ENCODE measurements at places on chromosomes 3 and 15.

DNA sequence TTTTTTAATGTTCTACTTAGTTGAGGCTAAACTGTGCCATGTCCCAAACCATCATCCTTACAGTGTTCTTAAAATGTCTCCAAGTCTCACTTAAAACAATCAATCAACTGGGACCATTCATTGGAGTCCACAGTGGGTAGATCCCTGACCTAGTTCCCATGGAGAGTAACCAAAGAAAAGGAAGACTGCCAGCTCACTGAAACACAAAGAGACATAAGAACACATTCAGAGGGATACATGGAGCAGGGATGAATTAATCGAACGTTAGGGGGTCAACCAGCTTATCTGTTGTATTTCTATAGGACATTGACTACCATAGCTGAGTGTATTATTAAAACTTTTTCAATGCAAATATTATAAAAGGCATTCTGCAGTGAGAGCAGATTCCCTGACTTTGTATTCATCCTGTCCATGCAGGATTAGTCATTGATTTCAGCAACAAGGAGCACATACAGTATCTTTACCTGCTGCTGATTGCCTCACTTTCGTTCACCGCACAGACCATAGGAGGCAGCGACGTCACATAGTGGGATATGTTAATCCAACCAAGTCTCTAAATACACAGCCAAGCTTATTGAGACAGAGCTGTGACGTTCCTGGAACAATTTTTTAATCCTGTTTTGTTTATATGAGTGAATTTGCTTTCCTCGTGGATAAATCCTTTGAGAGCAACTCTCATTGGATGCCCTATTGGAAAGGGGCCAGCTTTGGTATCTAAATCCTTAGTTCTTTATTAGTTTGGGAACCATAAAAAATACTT is 364.9 kb upstream of the RBMS3 start:
- DNase-seq: peak; percentile 82

DNA sequence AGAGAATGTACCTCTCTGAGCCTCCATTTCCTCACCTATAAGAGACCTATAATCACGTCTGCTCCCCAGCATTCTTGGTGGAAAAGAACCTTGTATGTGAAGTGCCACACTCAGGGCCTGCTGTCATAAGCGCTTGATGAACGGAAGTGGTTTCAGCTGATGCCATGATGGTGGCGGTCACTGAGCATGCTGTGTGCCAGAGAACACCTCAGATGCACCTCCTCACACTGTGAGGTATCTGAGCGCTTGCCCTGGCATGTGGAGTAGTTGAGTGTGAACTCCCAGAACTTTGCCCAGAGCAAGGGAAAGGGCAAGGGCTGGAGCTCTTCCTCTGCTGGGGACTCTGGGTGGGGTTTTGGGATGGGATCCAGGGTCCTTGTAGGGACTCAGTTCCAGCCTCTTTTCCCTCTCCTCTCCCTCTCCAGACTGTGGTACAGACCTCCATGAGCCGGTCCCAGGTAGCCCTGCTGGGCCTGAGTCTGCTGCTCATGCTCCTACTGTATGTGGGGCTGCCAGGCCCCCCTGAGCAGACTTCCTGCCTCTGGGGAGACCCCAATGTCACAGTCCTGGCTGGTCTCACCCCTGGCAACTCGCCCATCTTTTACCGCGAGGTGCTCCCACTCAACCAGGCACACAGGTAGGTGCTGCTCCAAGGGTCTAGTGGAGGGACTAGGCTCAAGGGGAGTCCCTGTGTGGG is 2.7 kb downstream of the ABHD14A start:
- no peak for DNase-seq

DNA sequence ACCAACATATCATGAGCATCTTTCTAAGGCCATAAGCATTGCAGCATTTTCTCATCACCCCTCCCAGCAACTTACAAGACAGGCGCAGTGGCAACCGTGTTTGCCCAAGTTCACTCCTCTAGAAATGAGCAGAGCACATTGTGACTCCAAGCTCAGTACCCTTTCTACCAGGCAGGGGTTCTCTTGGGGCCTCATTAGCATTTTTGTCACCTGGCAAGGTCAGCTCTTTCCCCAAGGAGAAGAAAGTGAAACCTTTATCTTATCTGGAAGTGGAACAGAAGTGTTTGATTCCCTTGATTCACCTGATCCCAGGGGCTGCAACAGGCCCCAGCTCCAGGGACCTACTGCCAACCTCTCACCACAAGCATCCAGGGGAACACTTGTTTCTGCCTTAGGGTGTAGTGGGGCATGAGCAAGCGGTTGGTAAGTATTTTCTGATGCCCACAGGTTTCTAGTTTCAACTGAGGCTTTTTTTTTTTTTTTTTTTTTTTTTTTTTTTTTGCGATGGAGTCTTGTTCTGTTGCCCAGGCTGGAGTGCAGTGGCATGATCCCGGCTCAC is 44.0 kb upstream of the HERC1 start:
- DNase-seq: no peak

DNA sequence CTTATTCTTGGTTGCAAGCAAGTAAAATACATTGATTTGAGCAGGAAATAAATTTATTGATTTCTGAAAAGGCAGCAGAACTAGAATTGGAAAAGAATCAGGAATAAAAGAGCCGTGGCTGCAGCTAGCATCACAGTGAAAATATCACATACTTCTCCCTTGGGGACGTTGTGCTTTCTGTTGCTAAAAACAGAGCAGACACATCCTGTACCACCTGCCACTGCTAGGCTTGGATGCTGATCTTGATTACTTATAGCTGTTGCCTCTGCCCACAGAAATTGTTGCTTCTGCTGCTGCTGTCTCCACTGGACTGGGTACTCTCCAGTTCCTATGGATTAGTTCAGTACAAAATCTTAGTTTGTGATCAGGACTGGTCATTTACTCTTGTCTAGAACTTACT is 283.8 kb downstream of the C3orf38 start:
- DNase-seq: no peak

- no peak for DNase-seq
Observed at GRCh38 chr3:104362319-104362718, 1004.4 kb upstream of the ALCAM start.

DNA sequence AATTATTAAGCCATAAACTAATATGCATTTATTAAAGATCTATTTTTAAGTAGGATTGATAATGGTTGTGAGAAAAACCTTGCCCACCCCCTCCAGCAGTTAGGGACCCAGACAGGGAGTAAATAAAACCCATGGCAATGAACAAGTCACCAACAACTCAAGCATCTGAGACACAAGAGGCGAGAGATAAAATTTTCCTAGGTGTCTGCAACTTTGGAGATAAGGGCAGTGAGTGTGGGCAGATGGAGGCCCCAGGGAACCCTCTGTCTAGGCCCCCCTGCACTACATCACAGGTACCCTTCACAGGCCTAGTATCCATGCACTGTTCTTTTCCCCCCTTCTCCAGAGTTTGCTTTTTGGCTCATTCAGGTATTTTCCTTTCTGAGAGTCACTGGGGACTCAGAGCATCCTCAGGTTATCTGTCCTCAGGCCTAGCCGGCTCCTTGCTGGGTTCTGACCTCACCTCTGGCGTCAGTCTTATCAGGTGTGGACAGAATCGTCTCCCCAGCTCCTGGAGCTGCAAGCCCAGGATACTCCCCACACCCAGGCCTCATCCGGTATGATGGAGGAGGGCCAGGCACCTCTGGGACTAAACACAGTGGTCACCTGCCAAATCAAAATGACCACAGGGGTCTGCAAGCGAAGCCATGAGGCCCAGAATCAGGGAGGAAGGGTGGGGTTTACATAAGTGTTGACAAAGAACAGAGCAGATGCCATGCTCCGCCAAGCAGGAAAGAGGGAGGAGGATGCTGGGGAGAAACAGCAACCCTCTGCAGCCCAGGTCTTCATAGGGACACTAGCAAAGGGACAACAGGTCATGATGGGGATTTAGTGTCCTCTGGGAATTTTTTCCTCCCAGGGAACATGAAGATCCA is 50.4 kb downstream of the CCNL1 start:
- peak; percentile 57 for DNase-seq

DNA sequence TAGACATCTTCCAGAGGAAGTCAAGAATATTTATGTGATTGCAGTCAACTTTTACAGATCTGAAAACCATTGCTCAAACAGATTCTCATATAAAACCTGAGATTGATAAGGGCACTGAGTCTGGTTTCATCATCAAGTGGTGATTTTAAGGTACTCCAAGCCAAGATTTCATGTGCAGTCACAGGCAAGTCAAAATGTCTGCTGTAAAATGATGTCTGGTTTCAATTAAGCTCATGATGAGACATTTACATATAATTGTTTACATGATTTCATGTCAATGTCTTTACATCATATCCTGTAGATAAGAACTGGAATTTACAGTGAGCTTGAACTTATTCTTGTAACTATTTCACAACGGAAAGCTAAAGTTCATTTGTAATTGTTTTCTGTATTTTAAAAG is 1215.5 kb downstream of the ROBO2 start:
- peak; percentile 85 for DNase-seq

DNA sequence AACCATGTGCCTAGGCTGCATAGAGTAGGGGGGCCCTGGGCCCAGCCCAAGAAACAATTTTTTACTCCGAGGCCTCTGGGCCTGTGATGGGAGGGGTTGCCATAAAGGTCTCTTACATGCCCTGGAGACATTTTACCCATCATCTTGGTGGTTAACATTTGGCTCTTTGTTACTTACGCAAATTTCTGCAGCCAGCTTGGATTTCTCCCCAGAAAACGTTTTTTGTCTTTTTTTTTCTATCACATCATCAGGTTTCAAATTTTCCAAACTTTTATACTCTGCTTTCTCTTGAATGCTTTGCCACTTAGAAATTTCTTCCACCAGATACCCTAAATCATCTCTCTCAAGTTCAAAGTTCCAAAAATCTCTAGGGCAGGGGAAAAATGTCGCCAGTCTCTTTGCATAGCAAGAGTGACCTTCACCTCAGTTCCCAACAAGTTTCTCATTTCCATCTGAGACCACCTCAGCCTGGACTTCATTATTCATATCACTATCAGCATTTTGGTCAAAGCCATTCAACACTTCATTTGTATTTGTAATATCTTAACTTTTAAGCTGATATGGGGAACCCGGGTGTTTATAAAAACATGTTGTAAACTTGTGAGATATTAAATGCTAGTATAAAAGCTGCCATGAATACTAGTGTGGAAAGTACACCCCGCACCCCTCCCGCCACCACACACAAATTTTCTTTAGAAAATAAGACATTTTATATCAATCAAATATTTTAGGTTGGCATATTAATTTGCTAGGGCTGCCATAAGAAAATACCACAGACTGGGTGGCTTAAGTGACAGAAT is 56.0 kb upstream of the PLSCR4 start:
- DNase-seq: no peak

DNA sequence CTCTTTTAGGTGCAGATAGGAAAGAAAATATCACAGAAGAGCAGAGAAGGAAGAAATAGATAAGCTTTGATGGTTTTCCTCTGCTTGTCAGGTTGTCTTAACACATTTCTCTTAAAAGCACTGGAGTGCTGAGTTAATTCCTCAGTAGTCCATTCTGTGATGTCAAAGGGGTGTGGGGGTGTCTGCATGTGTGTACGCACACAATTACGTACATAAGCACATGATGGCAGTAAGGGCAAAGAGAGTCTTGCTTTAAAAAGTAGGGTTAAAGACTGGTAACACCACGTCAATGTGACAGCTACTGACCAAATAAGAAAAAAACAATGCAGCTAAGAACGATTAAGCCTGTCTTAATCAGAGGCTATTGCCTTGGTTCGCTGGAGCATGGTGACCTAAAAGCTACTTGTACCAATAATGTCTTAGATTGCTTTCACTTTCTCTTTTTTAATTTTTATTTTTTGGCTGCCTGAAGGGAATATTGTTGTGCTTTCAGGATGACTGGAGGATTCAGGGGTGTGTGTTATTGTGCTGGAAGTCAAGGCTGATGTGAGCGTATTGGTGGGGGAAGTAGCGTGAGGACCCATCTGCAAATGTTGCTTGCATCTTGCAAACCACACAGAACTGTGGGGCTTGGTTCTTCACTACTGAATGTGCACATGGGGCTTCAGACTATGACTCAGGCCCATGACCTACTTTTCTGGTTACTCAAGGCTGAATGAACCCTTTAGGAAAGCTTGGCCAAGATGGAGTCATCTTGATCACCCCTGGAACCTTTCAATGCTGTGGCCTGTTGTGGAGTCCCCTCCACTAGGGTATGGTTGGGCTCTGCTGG is 417.8 kb upstream of the TPM1 start:
- peak; percentile 27 for DNase-seq

- no peak for DNase-seq
Observed at GRCh38 chr15:40844696-40845030, 815 bp downstream of the SPINT1 start.

GRCh38 chr3:50250514-50250913 is 14.5 kb downstream of the GNAI2 start:
- no peak for DNase-seq

DNA sequence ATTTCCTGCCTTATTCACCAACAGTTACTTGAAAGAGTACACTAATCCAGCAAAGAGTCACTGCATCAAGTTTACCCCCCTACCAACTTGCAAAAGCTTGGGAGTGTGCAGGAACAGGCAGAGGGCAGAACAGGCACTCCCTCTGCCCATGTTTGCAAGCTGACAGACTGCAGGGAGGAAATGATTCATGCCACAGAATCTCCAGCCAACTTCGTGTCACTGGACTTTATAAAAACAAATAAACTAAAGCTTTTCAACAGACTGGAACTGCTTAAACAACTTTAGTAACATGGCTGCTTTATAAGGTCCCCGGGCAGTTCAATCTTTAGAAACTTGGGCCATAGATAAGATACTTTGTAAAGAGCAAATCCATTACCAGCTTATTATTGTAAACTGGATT is 129.5 kb downstream of the THRB start:
- DNase-seq: peak; percentile 89

GRCh38 chr15:29792426-29793159 is 29.7 kb downstream of the TJP1 start:
- DNase-seq: peak; percentile 29

DNA sequence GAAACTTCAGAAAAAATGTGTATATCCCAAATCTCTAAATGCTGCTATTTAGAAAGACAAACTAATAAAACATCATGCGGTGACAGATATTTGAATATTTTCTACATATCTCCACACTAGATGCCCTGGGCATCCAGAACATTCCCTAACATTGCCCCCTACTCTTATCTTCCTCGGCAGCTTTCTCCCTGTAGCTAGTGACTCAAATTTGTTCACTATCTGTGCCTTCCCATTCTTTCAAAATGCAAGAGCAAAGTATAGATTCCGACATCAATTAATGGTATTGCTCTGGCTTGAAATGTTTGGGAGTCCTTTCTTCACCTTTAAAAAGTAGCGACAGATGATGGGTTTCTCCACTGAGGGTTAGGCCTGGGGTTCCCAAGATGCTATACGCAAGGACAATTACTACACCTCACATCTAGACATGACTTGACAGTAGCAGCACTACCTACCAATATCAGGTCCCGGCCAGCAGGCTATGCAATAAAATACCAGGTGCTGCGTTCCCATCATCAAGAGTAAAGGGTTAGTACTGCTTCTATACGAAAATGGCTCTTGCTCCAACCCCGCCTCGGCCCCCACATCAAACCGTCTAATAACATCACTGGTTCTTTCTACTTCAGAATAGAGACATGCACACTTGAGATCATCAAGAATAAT is 631 bp downstream of the UBR1 start:
- DNase-seq: peak; percentile 13

- no peak for DNase-seq
Observed at GRCh38 chr3:63580151-63580550, 72.3 kb upstream of the SNTN start.
